ENCODE measurements at places on chromosomes 2 and 18. TPM values are rescaled to one million over a fixed set of nuclear protein-coding genes. Genes with fewer than 3 reads are reported as not detected.
A peak's percentile ranks its signal among the peaks of the same experiment; 100 is the strongest.

The KIAA2012 gene
- 0.19 TPM for polyA plus RNA-seq

The PRLH gene
- not detected for polyA plus RNA-seq

The MGAT4A gene
- 4.8 TPM for polyA plus RNA-seq

The OR6B2 gene
- polyA plus RNA-seq, result not detected

The COLEC12 gene
- 45.0 TPM for polyA plus RNA-seq

DNA sequence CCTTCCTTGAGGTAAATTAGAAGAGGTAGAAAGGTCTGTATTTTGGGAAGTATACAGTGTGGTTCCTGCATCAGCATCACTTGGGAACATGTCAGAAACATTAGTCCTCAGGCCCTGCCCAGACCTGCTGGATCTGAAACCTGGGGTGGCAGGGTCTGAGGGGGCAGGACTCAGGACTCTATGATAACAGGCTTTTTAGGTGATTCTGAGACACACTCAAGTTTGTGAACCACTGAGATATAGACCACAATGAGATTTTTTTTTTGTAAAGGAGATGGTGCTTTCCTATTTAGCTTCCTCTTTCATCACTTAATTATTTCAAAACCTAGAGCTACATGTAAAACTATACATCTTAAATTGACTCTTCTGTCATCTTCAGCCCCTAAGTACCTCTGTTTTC, 262.7 kb upstream of the SPOPL start:
- no peak for DNase-seq

DNA sequence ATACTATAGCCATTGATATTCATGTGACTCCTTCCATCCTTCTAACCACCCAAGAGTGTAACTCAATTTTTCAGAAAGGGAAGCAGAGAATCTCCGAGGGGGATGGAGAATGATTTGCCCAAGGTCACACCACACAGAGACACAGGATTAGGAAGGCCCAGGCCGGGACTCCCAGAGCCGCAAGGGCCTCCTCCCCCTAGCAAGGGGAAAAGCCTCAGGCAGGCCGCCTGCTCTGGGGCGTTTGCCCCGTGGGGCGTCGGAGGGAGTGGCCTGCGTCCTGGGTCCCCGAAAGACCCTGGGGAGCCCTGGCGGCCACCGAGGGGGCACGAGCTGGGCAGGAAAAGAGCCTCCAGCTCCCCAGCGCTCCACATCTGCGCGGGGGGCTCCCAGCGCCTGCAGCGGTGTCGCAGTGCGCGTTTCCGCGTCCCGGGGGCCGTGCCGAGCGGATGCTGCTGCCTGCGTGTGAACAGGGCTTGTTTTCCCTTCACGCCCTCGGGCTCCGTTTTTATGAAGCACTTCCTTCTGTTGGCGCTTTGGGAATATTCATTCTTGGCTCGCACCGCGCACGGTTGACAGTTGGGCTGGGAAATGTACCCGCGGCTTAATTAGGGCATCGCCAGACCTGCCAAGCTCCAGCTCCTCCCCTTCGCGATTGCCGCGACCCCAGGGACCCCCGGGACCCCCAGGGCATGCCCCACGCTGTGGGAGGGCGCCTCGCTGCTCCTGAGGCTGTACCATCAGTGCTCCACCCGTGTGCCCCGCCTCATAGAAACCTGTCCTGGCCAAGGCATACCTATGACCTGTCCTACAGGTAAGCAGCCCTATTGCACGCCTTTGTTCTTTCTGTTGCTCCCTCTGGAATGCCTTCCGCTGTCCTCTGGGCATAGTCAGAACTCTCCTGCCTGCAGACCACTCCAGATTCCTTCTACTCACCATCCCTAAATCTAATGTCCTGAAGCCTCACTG, 158.9 kb upstream of the GLI2 start:
- peak; percentile 37 for DNase-seq

- DNase-seq, result peak; percentile 38
These were observed 23.4 kb upstream of the TMEM87B start for GRCh38 chr2:112031473-112032223.

DNA sequence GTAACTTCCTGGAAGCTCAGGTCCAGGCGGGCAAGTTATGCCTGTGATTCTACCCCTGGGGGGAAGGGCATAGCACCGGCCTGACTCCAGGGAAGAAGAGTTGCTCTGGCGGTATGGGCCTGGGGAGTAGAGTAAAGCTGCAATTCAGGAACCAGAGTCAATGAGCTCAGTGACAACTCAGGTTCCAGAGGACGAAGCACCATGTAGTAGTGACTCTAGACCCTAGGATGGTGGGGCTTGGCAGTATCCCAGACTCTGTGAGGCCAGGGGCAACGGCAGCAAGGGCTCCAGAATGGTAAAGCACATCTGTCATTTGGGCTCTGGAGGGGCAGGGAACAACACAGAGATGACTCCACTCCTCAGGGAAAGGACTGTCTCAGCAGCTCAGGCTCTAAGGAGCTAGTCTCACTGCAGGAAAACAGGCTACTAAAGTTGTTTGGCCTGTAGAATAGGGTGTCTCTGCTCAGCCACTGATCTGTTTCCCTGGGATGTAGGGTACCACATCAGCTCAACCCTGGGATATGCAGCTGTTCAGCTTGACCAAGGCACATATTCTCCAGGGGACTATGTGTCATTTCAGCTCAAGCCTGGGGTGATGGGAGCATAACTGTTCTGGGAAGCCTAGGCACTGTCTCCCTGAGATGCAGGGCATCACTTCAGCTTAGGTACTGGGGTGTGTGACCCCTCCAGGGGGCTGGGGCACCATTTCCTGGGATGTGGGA, 36.2 kb upstream of the RHOB start:
- DNase-seq, result no peak

DNA sequence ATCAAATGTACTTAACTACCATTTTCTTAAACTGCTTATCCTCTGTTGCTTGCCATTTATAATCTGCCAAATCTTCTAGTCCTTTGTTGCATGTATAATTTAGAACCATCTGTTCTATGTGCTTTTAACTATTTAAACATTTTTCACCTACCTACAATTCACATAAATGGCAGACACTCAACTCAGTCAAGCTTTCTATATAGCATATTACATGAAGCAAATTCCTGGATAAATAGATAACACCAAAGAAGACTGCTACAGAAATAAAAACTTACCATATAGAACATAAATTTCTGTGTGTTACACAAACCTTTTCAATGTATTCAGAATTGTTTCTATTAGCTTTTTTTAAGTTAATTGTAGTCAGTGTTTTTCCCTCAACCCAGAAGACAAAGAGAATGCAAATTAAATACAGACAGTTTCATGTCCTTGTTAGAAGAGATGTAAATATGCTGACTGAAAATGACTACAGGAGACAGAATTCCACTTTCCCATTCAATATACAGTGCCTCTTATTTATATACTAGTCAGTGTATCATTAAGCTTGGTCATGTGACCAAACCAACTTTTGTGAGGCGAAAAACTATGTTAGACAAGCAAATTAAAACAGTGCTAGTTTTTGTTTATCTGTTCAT, 2.6 kb downstream of the BAZ2B start:
- DNase-seq, result no peak

DNA sequence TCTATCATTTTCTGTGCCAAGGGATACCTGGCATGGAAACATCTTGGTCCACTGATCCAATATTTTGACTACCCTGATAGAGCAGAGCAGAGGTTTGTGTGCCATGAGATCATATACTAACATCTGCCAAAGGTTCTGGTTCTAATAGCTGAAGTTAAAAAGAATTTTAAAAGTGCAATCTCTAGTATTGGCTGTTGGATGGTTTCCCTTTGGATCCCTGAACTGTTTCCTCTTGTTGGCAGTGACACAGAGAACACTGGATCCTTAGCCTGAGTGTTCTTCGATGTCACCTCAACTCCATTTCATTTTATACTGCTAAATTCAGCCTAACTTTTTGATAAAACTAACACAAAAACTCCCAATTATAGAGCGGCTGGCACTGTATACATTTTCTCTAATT, 169.3 kb upstream of the FBXO11 start:
- no peak for DNase-seq

DNA sequence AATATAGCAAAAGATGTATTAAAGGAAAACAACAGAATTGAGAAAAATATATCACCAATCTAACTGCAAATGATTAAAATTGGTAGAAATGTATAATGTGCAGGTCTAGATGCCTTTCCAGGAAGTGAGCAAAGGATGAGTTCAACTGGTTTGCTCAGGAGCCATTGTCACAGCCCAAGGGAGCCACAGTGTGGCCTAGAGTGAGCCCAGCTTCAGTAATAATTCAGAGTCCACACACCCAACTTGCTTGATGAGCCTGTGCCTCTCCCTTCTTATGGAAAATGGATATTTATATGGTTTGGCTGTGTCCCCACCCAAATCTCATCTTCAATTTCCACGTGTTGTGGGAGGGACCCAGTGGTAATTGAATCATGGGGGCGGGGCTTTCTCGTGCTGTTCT, 92.2 kb upstream of the ASAP2 start:
- no peak for DNase-seq

DNA sequence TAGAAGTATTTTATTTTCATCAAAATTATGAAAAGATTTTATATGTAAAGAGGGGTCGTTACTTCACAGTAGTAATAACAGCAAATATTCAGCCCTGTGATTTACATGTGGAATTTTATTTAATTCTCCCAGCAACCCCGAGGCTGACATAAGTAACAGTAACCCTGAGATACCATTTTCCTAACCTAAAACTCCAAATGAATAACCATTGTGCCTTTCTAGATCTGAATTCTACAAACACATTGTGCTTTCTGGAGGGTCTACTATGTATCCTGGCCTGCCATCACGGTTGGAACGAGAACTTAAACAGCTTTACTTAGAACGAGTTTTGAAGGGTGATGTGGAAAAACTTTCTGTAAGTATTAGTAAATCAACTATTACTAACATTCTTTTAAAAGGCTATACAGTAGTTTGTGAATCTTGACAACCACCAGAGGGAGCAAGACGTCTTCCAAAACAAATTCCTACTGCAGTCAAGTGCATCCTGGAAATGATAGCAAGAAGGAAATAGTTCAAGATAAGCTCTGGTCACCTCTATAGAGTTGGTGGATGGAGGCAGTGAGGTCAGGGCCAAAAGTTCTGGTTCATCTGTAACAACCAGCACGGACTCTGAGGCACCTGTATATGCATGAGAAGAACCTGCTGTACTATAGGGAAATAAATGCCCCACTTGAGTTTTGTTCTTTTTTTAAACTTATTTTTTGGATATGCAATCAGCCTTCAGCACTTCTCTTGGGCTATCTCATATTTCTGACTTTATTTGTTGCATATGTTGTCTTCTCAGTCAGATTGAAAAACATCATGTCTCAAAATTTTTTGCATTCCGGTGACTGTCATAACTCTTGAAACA, 37.4 kb downstream of the ACTR2 start:
- DNase-seq, result peak; percentile 77

GRCh38 chr2:159169187-159169586, 117.3 kb downstream of the WDSUB1 start:
- DNase-seq, result no peak

GRCh38 chr2:24915796-24916195, 4.2 kb downstream of the ADCY3 start:
- no peak for DNase-seq

DNA sequence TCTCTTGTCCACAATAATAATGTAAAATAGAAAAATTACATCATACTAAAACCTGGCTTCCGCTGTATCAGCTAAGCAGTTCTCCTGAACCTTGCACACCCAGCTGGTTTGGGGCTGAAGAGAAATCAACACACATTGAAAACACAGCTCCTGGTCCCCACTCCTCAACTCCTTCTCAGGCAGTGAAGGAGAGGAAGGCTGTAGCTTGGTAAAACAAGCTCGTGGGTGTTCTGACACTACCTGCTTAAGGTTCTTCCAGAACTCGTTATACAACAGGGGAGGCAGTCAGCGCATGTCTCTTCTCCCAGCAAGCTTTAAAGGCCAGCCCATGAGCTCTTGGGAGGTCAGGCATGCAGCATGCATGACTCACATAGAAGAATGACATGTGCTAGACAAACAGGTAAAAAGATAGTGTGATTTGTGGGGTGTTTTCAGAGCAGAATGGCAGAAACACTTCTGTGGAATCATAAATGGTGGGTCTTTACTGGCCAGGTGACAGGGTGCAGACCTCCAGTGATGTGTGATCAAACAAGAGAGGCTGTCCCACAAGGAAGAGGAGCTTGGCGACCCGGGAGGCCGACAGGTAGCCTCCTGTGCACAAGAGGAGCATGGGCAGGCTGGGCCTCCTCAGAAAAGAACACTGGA, 69.1 kb downstream of the UXS1 start:
- no peak for DNase-seq

DNA sequence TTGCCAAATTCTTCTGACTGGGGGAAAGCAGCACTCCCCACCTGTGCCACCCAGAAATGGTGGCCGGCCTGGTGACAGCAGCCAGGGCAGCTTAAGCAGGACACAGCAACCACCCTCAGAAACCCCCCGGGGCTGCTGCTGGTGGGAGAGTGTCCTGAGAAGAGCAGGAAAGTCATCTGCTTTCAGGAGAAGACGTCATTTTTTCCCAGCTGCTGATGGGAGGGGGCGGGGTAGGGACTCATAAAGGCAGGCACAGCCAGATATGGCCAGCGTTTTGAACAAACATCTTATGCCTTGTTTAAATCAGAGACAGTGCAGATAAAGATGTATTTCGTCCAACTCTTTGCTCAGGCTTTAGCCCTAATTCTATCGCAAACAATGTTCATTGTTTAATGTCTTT, 139.5 kb downstream of the LRRC30 start:
- DNase-seq, result peak; percentile 52

GRCh38 chr18:62226047-62226446, 39.0 kb downstream of the RELCH start:
- no peak for DNase-seq

DNA sequence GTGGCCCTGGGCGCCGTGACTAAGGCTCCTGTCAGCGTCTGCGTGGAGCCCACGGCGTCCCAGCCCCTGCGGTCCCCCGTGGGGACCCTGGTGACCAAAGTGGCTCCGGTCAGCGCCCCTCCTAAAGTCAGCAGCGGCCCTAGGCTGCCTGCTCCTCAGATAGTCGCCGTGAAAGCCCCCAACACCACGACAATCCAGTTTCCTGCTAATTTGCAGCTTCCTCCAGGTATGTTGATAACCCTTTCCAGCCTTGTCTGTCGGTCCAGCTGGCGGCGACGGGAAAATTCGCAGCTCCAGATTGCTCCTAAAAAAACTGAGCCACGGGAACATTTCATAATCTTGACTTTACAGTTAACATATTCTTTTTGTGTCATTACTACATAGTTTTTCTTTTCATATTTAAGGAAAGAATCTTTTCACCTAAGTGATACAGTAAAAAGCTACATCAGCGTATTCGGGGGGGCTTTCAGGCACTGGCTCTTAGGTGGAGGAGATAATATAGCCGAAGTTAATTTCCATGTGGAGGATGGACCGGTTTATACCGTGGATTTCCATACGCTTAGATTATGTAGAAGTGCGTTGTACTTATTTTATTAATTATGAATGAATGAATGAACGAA, 916 bp downstream of the TAF4B start:
- peak; percentile 14 for DNase-seq

All from hindlimb muscle (tissue), 1 donor.